CD4-positive, alpha-beta memory T cell (primary cell): ENCODE measurements at places on chromosomes 12 and 14. TPM values are rescaled to one million over a fixed set of nuclear protein-coding genes. Genes with fewer than 3 reads are reported as not detected.

CLEC1A gene
- not detected for total RNA-seq

C14orf39 gene
- total RNA-seq: not detected

KIF26A gene
- total RNA-seq: 0.22 TPM

MOK gene
- total RNA-seq: 0.73 TPM

ZC3H14 gene
- 43.4 TPM for total RNA-seq

LRRC10 gene
- total RNA-seq: not detected

ATL1 gene
- total RNA-seq: 1.6 TPM

SSTR1 gene
- not detected for total RNA-seq

ACVRL1 gene
- 0.15 TPM for total RNA-seq

LALBA gene
- total RNA-seq: not detected

PAX9 gene
- total RNA-seq: not detected

ESPL1 gene
- total RNA-seq: 0.20 TPM

SDSL gene
- 0.67 TPM for total RNA-seq

EIF5 gene
- 269 TPM for total RNA-seq

TM7SF3 gene
- total RNA-seq: 27.7 TPM

IFI27 gene
- 0.87 TPM for total RNA-seq

MARK3 gene
- total RNA-seq: 113 TPM

RFX4 gene
- not detected for total RNA-seq

TAPBPL gene
- total RNA-seq: 66.9 TPM

HOXC10 gene
- total RNA-seq: not detected

CD163L1 gene
- 0.69 TPM for total RNA-seq

ANG gene
- 1.1 TPM for total RNA-seq

ACRBP gene
- total RNA-seq: 13.9 TPM

SLC6A15 gene
- total RNA-seq: not detected

GPR65 gene
- 15.5 TPM for total RNA-seq

RAD9B gene
- total RNA-seq: 1.1 TPM

TCHP gene
- 45.0 TPM for total RNA-seq
